Heart left ventricle (tissue), 16 donors: ENCODE measurements at places on chromosomes 2 and 18. TPM values are rescaled to one million over a fixed set of nuclear protein-coding genes. Genes with fewer than 3 reads are reported as not detected.

Gene GYPC
- total RNA-seq, result 144 TPM

Gene STK25
- total RNA-seq, result 185 TPM

- no peaks in the 10 kb centered on the region for H3K27me3 ChIP-seq
- DNase-seq, result no peak
- H3K4me3 ChIP-seq, result no peak overlapping the region
- no peak overlapping the region for H3K27ac ChIP-seq
- no peaks in the 10 kb centered on the region for H3K36me3 ChIP-seq
- no peaks in the 10 kb centered on the region for H3K4me1 ChIP-seq
These were observed 9.1 kb downstream of the GPR155 start for GRCh38 chr2:174477759-174478158.

- DNase-seq, result no peak
- no peak overlapping the region for H3K27ac ChIP-seq
- H3K4me3 ChIP-seq, result no peak overlapping the region
- no peaks in the 10 kb centered on the region for H3K36me3 ChIP-seq
- no peaks in the 10 kb centered on the region for H3K4me1 ChIP-seq
- no peaks in the 10 kb centered on the region for H3K27me3 ChIP-seq
These were observed 216.6 kb downstream of the SPAG16 start for GRCh38 chr2:213500881-213501280.
